AML-193 (cell line): ENCODE measurements at places on chromosomes 7 and 10.

DNA sequence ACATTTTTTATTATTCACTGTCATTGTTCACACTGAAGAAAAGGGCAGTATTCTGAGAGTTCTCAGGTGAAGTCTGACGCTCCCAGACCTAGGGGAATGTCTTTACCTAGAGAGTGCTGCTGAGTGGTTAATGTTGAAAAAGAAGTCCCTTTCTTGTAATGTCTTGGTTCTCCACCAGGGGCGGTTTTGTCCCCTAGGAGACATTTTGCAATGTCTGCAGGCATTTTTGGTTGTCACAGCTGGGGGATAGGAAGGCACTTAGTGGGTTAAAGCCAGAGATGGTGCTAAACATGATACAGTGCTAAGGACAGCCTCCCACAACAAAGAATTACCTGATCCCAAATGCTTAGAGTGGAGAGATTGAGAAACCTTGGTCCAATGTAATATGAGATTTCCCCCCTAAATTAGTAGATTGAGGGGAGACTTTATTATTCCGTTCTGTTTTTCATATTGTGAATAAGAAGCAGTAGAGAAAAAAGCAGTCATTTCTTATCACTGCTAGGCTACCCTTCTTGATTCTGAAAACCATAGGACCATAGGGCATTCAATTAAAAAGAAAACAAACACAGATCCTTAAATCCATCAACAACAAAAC, 13.1 kb downstream of the UMAD1 start:
- DNase-seq, result peak; percentile 19

DNA sequence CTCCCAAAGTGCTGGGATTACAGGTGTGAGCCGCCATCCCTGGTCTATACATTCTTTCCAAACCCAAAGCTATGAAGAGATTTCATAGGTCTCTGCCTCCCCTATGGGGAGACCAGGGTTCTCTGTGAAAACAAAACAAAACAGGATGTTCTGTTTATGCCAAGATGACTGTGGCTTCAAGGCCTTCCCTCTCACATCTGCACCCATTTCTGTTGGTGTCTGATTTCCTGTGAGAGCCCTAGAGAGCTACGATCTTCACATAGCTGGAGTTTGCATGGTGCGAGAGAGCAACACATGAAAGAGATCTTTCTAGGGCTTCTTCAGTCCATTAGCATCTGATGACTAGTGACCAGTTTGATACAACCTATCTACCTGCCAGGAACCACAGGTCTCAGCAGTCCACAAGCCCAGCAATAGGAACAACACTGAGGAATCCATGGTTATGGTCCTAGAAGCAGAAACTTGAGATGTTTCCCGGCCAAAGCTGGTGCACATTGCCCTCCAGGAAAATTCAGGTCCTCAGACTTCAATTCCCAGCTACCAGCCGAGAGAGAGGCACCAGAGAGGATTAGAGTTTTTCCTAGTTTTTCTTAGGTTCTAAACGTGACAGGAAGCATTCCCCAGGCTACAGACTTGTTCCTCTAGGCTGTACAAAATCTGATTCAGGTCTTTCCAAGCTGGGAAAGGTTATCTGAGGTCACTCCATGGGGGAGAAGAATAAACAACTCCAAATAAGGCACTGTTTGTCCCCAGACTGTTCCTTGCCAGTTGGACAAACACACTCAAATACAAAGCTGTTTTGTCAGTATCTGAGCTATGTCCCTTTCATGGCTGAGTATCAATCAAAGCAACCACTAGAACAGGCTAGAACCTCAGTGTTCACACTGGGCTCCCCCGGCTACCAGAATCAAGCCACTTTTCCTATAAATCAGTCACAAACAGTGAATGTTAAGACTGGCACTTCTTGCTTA, 259.7 kb downstream of the CALN1 start:
- DNase-seq, result no peak

- no peak for DNase-seq
Observed at GRCh38 chr7:4527988-4528636, 154.0 kb upstream of the FOXK1 start.

DNA sequence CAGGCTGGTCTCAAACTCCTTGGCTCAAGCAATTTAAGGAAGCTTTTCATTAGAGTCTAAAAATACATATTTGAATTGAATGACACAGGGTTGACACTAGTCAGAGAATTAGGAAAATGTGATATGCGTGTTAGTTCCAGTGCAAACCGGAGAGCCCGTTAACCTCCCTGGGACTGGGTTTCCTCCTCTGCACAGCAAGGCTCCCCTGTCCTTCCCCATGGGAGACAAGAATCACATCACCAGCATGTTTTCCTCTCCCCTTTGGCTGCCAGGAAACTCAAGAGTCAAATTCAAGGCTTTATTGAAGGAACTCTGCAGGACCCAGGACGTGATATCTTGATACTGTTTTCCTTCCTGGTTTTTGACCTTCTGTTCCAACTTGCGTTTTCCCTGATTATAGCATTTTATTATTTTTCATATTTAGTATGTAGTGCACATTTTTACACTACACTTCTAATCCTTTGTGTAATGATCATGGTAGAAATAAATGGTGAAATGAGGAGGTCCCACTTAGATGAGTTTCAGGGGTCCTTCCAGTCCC, 24.9 kb downstream of the GSTO2 start:
- DNase-seq, result no peak

DNA sequence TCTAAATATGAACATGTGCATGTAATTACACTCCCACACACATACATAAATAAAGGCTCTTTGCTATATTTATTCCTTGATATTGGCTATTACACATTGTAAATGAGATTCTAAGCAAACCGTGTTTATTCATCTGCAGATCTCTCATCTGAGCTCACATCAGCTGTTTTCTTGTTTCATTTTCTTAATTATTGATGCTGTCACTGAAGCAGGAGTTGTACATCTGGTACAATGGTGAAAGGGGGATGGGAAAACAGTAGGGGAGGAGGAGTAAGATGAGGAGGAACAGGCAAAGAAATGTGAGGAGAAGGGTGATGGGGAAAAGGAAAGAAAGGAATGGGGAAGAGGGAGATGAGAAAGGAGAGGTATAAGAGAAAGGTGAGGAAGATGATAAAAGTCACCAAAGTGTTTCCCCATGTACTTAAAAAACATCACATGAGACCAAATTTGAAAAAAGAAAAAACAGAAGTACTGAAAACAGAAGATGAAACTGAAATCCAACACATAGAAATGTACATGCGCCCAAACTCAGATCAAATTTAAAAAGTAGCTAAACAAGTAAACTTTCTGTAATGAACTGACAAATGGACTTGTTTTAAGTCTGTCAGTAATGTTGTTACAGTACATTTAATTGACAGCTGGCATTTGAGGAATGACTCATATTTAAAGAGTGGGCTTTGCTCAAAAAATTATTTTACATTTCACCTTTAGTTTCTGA, 472.2 kb downstream of the ARL4A start:
- DNase-seq, result no peak
